HepG2 (cell line): ENCODE measurements at places on chromosomes 7 and 10. TPM values are rescaled to one million over a fixed set of nuclear protein-coding genes. Genes with fewer than 3 reads are reported as not detected.

DNA sequence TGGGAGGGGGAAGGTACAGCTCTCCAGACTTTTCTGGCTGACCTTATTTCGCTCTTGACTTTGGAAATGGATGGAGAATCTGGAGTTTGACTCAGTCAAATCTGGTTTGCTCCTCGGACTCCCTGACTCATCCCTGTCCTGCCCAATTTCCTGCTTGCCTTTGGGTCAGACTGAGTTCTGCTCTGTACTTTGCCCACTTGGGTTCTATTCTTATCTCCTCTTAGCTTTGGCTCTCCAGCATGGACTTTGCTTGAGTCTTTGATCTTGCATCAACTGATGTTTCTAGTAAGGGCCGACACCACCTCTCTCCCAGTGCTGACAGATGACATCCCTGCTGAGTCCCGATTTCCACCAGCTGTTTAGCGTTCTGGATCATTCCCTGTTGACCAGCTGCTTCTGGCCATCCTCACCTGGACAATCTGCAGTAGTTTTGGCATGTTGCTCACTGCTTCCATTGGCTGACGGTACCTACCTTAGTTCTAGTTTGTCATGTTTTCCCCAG is 335.3 kb downstream of the SUGCT start:
- peak; percentile 91 for DNase-seq

DNA sequence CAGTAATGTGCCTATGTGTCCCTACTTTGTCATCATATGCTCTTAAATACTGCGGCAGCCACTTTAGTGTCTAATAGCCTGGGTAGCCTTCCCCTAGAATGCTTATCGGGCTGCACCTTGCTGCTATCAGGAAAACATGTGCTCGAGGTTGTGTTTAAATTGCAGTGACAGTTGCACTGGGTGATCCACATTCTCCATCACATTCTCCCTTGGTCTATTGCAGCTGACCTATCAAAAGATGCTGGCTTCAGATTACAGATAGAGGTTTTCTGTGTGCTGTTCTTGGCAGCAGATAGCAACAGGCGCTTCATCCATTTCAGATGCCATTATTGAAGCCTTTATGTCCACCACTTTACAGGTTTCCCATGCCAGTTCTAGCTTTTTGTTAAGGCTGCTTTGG is 130.1 kb upstream of the MDFIC start:
- no peak for DNase-seq

AGR3 gene
- total RNA-seq: not detected in 2 replicates

DNA sequence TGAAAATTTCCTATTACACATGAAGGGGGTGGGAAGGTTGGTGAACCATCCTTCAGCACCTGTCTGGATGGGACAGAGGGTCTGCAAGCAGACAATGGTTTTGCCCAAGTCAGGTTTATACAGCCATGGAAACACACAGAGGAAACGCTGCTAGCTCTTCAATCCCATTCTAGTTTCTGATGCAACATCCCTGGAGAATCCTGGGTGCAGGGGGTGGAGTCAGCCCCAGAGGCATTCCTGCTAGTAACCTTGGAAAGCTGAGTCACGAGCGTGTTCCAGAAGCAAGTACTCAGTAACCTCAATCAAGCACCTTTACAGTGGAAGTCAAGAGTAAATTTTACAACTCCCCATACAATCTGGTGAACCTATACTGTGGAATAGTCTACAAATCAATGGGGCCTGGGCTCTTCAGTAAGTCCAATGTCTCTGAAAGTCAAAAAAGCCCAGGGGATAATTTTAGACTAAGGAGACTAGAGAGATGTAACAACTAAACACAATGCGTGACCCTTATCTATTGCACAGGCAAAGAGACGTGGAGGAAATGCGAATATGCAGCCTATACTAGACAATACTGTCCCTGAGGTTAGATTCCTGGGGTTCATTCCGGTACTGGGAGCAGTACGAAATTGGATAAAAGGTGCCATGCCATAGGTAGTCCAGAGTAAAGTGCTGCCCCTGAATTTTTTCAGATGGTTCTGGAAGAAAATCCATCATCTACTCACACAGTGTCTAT is 95.4 kb downstream of the ZRANB1 start:
- DNase-seq: peak; percentile 37

OR13A1 gene
- total RNA-seq: not detected in 2 replicates
